ENCODE measurements at places on chromosomes 5 and 9. TPM values are rescaled to one million over a fixed set of nuclear protein-coding genes. Genes with fewer than 3 reads are reported as not detected.

DNA sequence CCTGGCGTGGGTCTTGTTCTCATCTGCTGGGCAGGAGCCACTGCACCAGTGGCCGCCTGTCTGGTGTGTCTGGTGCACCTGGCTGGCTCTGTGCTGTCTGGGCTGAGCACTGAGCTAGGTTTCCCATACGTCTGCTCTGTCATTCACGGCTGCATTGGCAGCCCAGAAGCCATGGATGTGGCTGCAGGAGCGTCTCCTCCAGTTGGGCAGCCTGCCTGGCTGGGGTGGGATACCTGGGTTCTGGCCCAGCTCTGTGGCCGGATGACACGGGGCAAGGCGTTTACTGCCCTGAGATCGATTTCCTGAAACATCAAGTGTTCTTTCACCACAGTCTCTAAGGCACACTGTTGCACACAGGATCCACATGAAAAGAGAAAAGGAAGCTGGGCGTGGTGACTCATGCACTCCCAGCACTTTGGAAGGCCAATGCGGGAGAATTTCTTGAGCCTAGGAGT is 25.5 kb upstream of the SLC25A51 start:
- DNase-seq, result no peak

DNA sequence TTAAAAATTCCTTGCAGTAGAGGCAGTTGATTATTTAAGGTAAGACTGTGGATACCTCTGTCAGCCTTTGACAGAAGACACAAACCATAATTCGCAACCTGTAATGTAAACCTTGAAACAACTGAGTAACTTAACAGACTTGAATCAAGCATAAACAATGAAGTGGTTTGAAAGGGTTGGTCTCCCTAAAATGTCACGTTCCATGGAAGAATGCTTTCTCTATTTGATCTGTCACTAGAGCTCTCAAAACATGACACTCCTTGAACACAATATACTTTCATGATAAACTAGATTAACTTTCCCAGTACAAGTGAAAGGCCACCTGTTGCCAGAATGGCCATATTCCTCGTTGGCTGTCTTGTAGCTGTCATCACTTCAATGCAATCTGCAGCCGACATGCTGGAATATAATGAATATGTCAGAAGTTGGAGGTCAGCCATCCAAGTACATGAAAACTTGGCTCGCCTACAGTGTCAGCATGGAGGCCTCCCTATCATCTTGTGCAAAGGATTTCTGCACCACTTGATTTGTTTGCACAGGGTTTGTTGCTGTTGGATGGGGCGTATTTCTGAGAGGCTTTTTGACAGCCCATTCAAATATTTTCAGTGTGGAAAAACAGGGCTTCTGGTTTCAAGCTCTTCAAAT is 228.0 kb downstream of the TLE4 start:
- no peak for DNase-seq

- DNase-seq, result no peak
These were observed 77.3 kb downstream of the PALM2AKAP2 start for GRCh38 chr9:109857336-109857735.

- DNase-seq, result no peak
These were observed 30.7 kb upstream of the SYK start for GRCh38 chr9:90770927-90771326.

GRCh38 chr5:68070591-68071281 is 144.8 kb upstream of the PIK3R1 start:
- no peak for DNase-seq

- no peak for DNase-seq
These were observed 12.1 kb upstream of the PCDHB1 start for GRCh38 chr5:141039061-141039460.

DNA sequence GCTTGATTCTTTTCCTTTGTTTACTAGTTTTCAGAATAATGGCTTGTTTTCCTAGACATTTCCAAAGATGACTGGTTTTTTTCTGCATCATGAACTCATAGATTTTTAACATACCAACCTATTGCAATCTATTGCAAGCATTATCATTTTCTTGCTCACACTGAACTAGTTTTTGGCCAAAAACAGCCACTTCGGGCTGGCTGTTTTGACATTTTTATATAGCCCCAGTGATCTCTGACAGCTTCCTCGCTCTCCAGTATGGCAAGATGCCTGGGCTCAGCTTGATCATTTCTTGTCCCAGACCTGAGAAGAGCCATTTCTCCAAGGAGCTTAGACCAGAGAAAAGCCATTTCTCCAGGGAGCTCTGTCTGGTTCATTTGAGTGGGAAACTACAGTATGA is 94.3 kb upstream of the MAMDC2 start:
- DNase-seq, result no peak

- DNase-seq, result no peak
These were observed 47.3 kb upstream of the MCTP1 start for GRCh38 chr5:95332158-95332557.

DNA sequence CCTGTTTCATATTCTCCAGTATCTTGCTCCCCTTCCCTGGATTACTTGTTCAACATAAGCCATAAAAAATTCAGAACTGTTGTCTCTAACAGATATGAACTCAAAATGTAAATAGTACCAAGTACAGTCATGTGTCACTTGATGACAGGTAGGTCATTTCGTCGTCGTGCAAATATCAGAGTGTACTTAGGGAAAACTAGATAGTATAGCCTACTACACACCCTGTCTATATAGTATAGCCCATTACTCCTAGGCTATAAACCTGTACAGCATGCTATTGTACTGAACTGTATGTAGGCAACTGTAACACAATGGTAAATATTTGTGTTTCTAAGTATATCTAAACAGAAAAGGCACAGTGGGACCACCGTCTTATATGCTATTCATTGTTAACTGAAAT is 39.1 kb downstream of the SMIM15 start:
- no peak for DNase-seq

GRCh38 chr9:132011896-132012295 is 67.8 kb downstream of the MED27 start:
- no peak for DNase-seq

DNA sequence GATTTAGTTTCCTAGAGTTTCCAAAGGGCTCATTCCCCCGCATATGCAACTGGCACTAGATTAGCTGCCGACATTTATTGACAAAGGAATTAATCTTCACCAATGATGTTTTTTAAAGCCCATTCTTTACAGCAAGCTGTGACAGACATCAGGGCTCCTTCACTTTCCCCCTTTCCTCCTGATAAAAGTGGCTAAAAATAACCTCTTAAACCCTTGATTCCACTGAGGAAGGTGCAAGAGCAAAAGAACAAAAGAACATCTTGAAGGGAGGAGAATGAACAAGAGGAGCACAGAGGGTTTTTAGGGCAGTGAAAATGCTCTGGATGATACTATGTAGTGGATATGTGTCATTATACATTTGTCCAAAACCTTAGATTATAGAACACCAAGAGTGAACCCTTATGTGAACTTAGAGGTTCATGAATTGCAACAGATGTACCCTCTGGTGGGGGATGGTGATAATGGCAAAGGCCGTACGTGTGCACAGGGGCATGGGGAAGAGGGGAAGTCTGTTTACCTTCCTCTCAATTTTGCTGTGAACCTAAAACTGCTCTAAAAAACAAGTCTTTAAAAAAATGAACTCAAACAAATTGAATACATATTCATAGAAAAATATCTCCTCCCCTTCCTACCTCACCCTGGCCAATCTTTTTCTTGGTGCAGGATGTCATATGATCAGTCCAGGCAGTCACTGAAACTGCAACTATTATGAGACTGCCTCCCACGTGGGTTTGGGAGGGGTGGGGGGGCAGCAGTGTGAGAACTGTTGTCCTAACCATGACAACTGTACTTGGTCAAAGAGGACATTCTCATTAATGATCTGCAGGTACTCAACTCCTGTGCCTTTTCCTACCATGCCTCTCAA is 83.0 kb downstream of the MARCHF3 start:
- no peak for DNase-seq

DNA sequence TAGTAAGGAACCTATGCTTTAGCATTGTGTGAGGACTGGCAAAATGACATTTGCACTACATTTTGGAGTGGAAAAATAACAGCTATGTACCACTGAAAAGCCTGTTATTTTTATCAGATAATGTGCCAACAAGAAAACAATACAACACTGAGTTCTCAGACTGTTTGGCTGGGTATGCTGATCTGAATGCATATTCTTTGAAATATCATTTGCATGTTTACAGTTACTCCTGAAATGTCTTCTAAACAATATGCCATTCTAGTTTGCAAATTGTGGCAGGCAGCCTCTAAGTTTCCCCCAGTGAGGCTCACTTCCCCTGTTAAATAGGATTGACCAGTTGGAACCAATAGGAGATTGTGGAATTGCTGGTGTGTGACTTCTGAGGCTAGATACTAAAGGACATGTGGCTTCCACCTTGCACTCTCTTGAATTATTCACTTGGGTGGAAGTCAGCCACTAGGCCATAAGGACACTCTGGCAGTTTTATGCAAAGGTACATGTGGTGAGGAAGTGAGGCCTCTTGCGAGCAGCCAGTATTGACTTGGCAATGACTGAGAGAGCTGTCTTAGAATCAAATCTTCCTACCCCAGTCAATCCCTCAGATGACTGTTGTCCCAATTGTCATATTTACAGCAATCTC is 250.4 kb upstream of the PCSK5 start:
- no peak for DNase-seq

- no peak for DNase-seq
These were observed 49.6 kb downstream of the NIPAL4 start for GRCh38 chr5:157509587-157509986.

DNA sequence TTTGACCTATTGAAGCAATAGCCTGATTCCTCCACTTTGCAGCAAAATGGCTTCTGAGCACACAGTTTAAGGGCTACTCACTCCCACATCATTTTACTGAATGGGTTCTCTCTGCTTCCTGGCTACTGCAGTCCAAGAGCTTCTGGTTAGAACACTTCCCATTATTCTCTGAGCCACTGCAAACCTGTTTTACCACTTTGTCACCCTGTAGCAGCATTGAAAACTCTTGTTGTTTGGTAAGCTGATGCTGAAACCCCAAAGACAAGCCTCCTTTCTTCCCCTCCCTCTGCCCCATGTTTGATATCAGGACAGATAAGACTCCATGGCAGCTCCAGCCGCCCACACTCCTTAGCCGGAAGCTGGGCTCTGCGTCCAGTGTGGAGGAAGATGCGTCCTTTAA is 84.4 kb upstream of the RARS1 start:
- no peak for DNase-seq

DNA sequence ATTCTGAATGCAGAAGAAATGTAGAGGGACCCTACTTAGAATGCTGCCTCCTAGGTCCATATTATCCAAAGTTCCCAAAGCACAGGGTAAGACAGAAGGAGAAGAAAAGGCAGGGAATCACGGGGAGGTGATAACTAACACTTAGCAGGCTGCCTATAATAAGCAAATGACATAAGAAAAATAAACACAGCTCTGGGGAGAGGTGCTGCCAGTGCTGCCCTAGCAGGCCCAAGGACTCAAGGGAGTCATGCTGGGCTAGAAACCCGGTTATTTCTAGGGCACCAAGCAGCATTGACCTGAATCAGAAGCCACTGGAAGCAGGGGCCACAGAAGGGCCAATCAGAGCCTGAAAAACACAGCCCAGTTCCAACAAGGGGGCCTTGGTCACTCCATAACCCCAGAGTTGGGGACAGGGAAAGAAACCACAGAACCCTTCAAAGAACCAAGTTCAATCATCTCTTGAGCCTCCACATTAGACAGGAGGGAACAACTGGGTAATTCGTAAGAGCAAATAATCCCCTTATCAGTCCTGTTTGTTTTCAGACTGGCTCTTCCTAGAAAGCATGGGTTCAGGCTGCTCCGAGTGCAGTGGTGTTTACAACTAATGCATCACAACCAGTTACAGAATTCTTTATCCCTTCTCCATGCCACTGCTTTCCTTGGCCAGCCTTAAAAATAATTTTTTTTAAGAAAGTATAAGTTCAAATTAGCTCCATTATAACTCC is 24.0 kb downstream of the NRG2 start:
- DNase-seq, result no peak

- DNase-seq, result no peak
These were observed 202.7 kb upstream of the RGMB start for GRCh38 chr5:98570661-98571191.

The GRIA1 gene
- total RNA-seq, result 3.2 TPM

The SLC45A2 gene
- total RNA-seq, result not detected

The SCGB3A2 gene
- total RNA-seq, result not detected

The MEGF10 gene
- 0.58 TPM for total RNA-seq

The KIF20A gene
- total RNA-seq, result not detected

Data from mesenteric fat pad (tissue), 1 donor.